AG20443 (cell line): ENCODE measurements at places on chromosomes 5 and 9.

GRCh38 chr5:58918021-58918729 lies 335.3 kb downstream of the RAB3C start:
- no peak for DNase-seq

GRCh38 chr9:122954253-122954691 lies 13.5 kb downstream of the RABGAP1 start:
- DNase-seq, result peak; percentile 12

- peak; percentile 61 for DNase-seq
Measured at GRCh38 chr5:115069087-115069968, 100.4 kb downstream of the TRIM36 start.

DNA sequence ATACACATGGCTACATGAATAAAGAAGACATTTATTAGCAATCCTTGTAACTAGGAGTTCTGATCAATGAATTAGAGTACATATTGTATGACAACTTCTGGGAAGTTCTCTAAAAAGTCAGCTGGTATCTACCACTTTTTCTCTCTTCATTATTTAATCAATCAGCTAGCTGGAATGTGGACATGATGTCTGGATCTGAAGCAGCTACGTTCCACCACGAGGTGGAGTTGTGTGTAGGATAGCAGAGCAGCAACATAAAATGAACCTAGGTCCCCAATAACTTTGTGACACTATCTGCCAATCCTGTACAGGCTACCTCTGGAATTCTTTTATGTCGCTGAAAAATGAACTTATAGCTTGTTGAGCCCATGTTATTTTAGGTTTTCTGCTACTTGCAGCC lies 32.9 kb upstream of the ENTREP1 start:
- DNase-seq, result no peak

DNA sequence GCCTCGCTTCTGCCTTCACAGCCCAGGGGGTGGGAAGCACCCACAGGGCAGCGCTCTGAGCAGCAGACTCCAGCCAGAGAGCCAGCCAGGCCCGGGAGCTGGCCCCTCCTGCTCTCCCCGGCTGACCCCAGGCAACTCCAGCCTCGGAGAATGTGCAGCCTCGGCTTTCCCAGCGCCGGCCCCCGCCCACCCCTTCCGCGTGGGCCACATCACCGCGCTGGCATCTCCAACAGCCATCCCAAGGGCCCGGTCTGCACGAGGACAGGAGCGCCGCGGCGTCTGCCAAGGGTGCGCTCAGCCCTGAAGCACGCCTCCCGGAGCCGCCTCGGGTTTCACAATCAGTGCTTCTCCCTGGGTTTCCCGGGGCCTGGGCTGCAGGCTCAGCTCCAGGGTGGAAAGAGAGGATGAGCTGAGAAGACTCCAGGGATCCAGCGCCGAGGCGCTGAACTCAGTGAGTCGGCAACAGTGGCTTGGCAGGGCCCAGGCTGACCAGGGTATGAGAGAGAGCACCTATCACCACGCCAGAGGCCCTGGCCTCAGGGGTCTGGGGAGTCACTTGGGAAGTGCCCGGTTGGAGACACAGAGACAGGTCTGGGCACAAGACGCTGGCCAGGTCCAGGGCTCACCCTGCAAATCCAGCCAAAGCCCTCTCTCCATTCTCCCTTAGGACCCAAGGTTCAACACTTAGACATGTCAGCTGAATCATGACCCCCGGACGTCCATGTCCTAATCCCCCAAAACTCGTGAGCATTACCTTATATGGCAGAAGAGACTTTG lies 79.6 kb downstream of the ADAMTS2 start:
- peak; percentile 95 for DNase-seq

- no peak for DNase-seq
Measured at GRCh38 chr9:18855656-18856055, 177.4 kb downstream of the SAXO1 start.
